Inflammatory macrophage (primary cell): ENCODE measurements at places on chromosomes 6 and 20.

DNA sequence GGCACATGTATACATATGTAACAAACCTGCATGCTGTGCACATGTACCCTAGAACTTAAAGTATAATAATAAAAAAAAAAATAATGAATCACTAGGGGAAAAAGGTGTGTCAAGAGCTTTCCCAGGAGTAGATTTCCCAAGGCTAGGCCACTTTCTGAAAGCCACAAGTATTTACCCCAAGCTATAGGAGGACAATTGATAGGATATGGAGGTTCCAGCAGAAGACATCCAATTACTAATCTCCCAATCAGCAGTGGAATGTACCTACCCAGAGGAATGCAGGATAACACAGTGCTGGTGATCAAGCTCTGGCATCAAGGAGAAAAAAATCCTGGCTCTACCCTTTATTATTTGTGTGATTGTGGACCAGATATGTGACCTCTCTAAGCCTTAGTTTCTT, 562.7 kb downstream of the RFPL4B start:
- DNase-seq, result no peak

DNA sequence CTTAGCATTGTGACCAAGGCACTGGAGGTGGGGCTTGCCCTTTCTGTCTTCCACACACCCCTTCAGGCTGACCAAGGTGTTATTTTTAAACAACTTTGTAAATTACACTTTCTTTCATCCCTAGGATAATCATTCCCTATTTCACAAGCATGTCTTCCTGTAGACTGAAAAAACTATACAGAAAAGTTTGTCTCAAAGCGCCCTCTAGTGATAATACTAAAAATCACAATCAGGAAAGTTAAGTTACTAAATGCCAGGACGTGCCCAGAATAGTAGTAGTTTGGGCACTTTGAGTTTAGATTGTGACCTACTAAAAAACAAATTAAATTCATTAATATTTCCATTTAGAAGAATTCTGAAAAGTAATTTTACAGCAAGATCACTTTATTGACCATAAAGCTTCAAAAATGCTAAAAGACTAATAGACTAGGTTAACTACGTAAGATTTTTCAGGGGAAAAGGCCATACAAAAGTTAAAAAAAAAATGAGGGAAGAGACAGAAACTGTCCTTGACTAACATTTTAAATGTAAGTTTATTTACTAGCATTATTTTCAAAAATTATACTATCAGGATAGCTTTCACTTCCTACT, 123.3 kb upstream of the DUSP22 start:
- no peak for DNase-seq

DNA sequence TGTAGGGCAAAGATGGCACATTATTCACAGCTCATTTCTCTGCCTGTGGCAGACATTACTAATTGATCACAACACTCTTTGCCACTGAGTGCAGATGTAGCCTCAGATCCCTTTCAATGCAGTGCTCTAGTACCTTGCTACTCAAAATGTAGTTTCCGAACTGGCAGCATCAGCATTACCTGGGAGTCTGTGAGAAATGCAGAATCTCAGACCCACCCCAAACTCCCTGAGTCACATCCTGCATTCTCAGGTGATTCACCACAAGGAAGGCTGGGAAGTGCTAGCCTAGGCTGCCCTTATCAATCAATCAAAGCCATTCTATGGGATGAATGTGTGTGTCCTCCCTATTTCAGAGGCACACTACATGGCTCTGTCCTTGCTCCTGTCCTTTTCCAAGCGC, 58.5 kb downstream of the PCNA start:
- DNase-seq, result no peak

DNA sequence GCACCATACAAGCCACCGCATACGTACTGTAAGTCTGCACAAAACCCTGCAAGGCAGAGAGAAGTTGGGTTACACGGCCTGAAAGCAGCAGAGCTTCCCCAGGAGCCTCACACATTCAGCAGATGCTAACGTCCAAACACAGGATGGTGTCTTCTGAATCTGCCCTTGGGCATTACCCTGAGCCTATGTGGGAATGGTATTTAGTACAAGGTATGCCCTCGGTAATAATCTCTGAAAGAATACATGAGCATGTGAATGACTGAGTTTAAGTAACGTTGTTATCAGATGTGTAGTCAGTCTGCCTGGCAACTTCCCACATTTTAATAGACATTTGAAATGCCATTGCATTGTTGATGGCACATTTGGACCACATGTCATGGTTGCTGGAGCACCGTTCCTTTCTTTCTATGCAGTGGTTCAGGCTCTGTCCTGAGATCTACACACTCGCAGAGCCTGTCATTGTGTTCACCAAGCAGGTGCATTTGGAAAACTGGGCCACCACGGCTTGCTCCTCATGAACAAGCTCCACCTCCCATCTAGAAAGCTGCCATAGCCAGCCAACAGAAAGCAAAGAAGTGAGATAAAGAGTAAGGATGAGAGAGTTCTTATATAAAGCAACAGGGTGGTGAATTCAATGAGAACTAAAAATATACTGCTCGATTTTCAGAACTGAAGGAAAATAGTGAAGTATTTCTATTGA, 136.5 kb upstream of the GGTLC1 start:
- DNase-seq, result no peak

DNA sequence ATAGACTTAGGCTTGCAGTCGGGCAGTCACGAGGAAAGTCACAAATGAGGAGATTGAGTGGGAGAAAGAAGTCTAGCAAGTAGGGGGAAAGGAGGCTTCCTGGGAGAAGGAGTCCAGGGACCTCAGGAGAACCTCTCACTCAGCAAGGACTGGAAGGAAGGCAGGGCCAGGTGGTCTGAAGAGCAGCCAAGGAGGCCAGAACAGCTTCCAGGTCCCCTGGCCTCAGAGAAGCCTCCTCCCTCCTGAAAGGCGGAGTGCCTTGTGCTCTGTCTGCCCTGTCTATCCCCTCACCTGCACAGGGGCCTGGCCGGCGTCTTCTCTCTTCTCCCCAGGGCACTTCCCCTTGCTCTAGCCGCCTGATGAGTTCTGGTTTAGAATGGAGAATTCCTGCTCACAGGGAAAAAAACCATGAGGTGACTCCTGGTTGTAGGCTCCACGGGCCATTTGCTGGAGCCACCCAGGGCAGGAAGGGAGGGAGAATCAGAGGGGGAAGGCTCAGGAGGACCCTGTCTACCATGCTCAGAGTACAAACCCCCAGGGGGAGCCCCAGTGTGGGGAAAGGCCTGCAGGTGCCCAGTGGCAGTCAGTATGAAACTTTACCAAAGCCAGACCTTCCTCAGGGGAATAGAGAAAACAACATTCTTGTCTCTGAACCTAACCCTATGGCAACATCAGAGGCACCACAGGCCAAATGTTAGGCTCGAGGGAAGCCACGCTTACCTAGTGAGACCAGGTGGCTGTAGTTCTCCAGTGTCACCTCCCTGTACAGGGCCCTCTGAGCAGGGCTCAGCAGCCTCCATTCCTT, 11.2 kb downstream of the ZNF337 start:
- DNase-seq, result no peak

GRCh38 chr6:14026831-14027539, 90.6 kb upstream of the CD83 start:
- no peak for DNase-seq

GRCh38 chr20:3744806-3745685, 12.6 kb downstream of the HSPA12B start:
- peak; percentile 75 for DNase-seq

- DNase-seq, result no peak
These were observed 1193.0 kb upstream of the CITED2 start for GRCh38 chr6:140567466-140567865.

- peak; percentile 91 for DNase-seq
These were observed 409.6 kb downstream of the MAFB start for GRCh38 chr20:40279390-40279789.

DNA sequence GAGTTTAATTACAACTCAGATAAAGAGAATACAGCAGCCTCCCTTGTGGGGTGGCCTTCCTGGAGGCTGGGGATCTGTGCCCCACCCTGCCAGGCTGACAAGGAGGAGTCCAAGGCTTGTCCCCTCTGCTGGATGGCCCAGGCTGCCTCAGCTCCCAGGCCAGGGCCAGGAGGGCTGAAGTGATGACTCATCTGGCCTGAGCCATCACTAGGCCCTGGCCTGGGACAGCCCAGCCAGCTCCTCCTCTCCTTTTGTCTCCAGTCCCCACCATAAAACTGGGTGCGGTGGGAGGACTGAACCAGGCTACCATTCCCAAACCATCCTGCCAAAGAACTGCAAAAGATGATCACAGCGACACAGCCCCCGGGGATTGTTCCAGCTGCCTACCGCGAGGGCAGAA, 15.0 kb downstream of the GRM4 start:
- no peak for DNase-seq

DNA sequence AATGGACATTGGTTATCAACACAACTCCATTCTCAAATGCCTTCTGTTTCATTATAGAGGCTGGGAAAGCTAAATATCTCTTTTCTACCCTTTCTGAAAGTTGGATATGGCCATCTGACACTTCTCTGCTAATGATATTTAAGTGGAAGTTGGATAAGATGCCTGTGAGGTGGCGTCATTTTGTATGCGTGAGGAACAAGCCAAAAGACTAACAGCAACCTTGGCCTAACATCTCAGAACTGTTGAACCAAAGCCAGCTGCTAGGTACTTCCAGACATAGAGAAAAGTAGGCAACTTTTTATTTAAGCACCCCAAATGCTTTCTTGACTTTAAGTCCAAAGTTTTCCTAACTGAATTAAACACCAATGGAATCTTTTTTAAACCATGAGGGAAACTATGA, 708.4 kb downstream of the CD109 start:
- no peak for DNase-seq

DNA sequence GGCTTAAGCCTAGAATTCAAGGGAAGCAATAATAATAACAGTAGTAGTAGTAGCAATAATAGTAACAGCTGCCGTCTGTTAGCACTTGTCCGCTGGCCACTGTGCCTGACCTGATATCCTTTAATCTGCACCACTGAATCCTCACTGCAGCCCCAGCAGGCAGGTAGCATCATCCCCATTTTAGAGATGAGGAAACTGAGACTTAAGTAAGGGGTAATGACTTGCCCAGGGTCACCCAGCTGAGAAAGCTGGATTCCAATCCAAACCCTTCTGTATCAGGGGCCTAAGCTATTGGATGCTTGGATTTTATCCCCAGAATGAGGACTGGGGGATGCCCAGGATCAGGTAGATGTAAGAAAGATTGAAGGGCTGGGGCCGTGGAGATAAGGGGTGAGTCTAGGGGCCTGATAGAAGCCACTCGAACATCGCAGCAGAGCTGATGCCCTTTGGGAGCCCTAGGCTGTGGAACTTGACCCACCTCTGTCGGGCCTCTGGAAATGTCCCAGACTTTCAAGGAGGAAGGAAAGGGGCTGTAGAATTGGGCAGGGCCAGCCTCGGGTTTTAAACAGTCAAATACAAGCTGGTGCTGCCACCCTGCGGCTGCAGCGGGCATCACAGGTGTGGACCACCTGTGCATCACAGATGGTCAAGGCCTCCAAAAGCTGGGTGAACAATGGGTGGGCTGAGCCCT, 102.1 kb upstream of the MYL9 start:
- peak; percentile 68 for DNase-seq

DNA sequence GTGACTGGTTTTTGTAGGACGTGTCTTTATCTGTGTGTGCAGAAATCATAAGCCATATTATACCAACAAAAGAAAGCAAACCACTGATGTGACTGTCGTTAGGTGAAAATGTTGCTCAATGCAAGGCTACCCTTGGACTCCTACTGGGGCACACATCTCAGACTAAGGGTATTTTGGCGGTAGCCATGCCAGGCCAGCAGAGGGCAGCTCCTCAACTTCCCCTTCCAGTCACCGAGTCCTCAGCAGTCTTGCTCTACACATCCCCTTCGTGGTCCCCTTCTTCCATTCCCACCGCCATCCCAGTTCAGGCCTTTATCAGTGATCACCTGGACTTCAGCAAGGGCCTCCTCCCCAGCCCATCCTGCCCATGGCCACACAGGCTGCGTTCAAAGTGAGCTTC, 113.7 kb upstream of the GGTLC1 start:
- peak; percentile 42 for DNase-seq
